ENCODE measurements at places on chromosomes 7 and 10.
A peak's percentile ranks its signal among the peaks of the same experiment; 100 is the strongest.

DNA sequence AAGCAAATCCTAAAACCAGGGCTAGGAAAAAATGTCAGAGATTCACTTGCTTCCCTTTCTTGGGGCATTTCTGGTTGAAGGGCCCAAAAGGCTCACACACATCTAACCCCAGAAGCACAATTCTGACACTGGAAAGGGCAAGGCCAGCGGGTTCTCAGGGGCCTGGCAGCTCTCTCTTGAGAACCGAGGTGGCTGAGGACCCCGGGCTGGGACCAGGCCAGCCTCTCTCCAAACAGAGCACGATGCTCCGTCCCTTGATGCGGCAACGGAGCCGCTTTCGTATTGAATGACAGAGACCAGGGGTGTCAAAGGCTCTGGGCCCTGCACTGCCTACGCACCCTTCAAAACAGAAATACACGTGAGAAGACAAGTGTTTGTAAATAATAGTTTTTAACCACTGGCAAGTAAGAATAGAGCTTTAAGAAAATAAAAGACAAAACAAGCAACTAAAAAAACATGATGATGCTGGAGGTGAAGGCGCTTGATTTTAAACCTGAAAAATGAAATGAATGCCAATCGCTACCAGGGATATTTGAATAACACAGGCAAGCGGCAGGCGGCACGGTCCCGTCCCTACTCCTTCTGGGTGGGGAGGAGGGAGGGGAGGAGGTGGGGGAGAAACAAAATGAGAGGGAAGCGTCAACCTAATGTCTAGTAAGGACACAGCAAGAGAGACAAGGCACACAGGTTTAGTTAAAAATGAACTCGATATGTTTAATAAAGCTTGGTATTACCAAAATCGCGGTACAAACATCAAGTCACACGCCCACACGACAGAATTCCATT, 68.0 kb downstream of the SLC29A4 start:
- no peak for DNase-seq

DNA sequence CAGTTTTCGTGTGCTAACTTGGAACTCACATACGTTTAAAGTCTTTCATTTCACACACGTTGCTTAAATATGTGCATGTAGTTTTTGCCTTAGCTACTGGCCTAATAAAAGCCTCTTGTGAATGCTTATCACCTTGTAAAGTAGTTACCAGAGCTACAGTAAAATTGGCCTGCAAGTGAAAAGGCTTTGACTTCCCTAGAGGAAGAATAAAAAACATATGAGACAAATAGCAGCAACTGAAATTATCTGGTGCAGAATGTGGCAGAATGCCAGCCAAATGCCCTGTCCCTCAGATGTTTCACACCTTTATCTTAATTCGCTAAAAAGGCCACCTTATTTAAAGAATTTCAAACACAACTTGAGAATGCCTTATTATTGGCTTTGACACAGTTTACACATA, 28.1 kb upstream of the RPA3 start:
- DNase-seq, result no peak

DNA sequence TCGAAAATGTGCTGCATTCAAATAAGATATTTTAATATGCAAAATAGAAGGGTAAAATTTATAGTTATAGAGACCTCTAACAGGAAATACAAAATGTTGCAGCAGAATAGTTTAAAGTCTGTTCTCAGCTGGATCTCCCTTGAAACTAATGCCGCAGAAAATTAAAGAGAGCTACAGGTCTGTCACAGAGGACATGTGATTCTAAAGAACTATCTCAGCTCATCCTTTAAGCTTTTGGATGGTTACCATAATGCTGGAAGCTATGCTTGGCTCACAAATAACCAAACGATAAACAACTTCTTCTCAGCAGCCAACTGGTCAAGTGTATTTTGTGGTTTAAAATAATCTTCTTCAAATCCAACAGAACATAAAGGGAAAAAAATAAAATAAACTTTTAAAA, 353.0 kb downstream of the PARD3 start:
- DNase-seq, result no peak

DNA sequence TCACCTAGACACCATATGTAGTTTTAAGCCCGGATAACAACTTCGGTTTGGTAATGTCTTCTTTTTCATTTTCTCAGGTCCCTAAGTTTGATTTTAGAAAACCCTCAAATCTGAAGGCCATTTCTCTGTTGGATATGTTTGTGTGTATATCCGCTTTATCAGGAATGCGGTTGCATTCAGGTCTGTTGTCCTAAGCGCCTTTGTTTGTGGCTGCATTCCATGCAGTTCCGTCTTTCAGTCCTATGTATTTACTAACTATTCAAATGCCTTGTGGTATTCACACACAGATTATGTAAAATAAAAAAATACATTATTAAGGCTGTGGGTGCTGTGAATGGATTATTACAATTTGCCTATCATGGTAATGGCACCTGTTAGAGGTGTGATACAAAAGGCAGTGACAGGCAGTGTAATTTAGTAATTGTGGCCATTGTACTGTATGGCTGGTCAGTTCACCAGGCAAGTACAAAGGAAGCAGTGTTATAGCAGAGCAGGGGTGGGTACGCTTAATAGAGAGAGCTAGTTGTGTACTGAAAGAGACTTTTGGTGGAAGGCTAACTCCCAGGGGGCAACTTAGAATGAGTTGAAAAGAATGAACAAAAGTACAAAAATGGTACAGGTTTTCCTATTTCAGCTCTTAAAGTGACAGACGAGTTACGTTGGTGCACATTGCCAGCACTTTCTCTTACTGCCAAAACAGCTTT, 136.4 kb downstream of the VTI1A start:
- no peak for DNase-seq

DNA sequence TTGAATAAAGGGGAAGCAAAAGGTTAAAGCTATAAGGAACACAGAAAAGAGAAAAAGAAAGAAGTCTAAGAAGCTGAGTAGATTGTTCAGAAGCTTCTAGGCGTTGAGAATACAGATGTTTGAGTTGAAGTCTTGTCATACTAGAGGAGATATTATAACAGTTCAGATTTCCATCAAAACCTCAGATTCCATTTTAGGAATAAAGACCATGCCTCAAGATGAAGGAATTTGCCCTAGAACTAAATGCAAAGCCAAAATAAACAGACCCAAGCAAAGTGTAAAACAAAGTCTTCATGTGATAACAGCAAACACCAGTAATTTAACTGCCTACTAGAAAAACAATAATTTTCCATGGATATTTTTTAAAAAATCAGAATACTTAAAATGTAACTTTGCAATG, 476.5 kb upstream of the POT1 start:
- DNase-seq, result no peak

GRCh38 chr7:14717816-14718215, 184.7 kb downstream of the DGKB start:
- no peak for DNase-seq

DNA sequence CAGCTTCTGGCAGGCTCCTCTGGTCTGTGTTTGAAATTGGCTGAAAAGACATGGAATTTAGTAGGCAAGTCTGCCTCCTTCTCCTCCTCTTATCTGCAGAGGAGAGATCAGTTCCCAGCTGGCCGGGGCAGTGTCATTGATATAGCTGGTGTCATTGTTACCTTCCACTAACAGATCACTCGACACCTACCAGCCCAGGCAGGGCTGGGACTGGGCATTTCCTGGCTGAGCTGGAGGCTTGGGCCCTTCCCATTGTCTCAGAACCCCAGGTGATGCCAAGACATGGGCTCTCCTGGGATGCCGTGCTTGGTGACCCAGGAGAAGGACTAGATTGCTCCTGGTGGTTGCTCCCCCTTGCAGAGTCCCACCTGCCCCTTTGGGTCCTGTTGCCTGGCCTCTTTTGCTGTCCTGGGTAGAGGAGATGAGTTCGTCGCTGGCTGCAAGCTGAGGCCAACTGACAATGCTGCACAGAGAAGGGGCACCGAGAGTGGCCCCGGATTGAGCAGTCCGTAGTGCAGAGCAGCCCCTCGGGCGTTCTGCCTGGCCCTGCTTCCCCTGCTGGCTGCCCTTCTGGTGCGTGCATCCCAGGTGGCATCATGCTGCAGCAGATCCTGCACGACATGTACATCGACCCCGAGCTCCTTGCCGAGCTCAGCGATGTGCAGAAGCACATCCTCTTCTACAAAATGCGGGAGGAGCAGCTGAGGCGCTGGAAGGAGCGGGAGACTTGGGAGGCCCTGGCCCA, at the start of gene SH2D4B:
Gene SH2D4B (plus strand): TSS at position 167 of the 745 bp plus-strand sequence. CDS start 430 bp downstream, at position 597.
- DNase-seq, result no peak

DNA sequence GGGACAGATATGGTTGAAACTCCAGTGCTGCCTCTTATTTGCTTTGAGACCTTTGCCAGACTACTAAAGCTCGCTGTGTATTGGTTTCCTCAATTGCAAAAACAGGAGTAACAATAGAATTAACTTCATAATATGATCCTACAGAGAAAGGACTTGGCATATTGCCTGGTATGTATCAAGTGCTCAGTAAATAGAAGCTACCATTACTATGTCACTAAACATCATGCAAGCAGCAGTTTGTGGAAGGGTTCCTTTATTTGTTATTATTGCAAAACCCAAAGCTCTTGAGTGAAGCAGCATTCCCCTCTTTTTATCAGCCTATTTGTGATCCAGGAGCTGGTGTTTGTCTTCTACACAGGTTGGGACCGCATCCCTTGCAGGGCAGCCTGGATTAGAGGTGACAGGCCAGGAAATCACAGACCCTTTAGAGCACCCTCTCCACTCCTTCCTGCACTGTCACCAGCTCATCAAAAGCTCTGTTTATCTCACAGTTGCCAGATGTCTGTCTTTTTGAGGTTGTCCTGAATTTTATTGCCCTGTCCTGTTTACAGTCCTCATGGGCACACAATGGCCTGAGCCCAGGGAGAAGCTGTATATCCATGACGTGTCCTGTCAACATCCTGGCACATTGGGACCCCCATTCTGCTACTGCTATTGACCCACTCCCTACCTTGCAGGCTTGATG, 121.5 kb downstream of the SNX10 start:
- DNase-seq, result no peak

DNA sequence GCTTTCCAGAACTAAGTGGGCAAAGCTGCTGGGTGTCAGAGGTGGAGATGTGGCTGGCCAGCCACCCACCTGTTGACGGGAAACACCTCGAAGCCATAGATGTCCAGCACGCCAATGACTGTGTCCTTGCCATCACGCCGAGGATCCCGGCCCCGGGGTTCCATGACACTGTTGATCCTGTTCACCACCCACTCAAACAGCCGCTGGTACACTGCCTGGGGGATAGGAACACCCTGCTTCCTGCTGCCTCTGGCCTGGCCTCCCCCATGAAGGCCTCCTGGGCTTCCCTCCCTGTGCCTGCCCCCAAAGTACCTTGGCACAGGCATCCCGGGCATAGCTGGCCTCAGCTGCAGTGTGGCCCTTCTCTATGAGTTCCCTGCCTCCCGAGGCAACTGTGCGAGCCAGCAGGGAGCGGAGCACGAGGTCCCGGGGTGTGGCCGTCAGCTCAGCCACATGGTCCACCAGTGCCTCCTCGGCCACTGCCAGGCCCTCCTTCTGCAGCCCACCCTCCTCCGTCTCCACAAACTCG, 8.2 kb downstream of the MYO1G start:
- DNase-seq, result no peak

DNA sequence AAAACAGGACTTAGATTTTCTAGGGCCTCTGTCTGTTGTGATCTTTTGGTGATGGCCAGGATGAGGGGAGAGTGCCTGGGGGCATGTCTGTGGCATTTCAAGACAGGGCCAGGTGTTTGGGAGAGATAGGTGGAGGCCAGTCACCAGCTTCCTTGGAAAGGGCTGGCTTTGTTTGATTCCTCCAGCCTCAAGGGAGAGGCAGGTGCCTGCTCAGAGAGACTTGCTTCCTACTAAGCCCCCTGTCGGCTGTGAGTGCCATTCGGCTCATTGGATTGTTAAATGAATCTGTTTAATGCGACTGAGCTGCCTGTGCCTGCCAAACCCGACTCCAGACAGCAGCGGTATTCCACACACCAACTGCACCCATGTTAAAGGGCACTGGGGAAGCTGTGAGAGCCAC, 304.1 kb upstream of the COBL start:
- no peak for DNase-seq

DNA sequence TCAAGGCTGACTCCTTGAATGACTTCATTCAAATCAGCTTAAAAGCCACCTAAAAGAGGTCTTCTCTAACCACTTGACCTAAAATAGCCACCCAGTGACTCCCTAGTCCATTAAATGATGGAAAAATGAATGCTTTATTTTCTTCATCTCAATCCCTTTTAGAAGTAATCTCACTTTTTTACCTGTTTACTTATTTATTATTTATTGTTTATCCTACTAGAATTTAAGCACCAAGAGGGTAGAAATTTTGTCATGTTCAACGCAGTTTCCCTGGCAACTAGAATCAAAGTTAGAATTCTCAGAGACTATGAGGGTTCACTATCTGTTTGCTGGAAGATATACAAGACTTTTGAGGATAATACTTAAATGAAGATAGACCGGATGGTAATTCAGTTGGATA, at the start of gene LIPJ:
Gene LIPJ (plus strand): TSS at position 301 of the 400 bp plus-strand sequence. CDS start 3,926 bp downstream, outside the sequence.
- no peak for DNase-seq

- DNase-seq, result peak; percentile 21
Observed at GRCh38 chr10:10684972-10685371, 332.7 kb upstream of the CELF2 start.

DNA sequence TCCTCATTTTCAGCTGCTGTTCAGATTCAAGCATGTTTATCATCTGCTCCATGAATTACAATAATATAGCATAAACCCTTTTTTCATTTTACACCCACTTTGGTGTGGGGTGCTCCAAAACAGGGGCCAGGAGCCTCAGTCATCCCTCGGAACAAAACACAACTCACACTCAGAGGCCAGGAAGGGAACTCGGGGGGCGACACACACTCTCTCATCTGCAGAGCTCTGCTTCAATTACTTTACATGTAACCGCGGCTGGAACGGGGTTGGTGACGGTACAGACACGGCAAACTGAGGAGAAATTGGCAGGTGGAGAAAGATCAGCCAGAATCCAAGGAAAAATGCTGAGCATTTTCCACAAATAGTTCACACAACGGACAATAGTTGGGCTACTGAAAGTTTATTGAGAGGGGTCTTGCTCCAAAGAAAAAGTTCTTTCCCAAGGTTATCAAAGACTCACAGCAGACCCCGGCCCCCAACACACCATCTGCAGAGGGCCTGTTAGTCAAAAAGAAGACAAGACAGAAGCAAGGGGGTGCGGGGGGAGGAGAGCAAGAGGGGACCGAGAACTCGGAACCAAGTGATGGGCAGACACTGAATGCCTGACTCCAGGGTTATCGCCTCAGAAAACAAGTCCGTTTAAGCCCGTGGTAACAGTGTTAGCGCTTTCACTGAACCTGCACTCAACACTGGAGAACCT, 20.5 kb downstream of the DIP2C start:
- no peak for DNase-seq

DNA sequence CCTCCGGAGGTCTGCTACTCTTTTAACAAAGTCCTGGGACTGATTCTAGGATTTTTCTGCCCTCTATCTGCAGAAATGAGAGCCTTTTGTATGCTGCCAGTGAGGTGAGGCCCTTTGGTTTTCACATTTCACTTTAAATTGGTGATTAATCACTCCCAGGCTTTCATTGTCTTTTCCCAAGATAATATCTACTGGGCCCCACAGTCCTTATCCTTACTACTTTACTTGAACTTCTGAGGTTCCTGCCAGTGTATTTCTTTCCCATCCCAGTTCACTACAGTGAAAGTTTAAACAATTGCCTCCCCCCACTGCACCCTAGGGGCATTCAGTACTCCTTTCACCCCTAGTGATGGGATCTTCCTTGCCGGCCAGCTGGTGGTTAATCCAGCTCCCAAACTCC, 127.4 kb upstream of the INHBA start:
- no peak for DNase-seq
